Activated CD4-positive, alpha-beta T cell treated with anti-CD3 and anti-CD28 coated beads, Interleukin-2, amount 50 U/mL, for 24 hours (primary cell): ENCODE measurements at places on chromosomes 16 and 17.

DNA sequence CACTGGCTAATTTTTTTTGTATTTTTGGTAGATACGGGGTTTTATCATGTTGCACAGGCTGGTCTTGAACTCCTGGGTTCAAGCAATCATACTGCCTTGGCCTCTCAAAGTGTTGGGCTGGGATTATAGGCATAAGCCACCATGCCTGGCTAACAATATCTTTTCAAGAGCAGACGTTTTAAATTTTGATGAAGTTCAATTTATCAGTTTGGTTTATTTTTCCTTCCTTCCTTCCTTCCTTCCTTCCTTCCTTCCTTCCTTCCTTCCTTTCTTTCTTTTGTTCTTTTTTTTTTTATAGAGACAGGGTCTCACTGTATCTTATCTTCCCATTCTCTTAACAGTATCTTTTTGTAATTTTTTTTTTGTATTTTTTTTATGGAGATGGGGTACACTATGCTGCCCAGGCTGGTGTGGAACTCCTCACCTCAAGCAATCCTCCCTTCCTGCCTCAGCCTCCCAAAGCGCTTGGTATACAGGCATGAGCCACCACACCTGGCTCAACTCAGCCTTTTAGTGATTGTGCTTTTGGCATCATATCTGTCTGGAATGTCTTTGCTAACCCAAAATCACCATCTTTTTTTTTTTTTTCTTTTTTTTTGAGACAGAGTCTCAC is 13.6 kb upstream of the GIP start:
- no peak for DNase-seq

DNA sequence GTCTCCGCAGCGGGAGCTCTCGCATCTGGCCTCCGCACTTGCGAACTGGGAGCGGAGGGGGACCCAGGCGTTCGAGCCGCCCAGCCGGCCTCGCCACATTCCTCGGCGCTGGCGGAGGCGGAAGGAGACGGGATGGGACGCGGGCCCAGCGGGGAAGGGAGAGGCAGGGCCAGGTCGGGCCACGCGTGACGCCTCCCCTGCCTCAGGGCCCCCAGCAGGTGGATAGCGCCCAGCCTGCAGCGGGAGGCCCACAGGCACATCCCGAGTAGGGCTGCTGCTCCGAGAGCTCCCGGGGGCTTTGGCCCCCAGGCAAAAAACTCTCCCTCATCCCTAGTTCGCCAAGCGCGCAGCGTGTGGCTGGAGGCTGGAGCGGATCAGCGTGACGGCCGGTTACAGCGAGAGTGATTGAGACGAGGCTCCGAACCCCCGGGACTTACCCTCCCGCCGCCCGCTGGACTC is 800 bp downstream of the PLEKHH3 start:
- no peak for DNase-seq

GRCh38 chr17:40322358-40323315 is 13.7 kb downstream of the RARA start:
- peak; percentile 60 for DNase-seq

DNA sequence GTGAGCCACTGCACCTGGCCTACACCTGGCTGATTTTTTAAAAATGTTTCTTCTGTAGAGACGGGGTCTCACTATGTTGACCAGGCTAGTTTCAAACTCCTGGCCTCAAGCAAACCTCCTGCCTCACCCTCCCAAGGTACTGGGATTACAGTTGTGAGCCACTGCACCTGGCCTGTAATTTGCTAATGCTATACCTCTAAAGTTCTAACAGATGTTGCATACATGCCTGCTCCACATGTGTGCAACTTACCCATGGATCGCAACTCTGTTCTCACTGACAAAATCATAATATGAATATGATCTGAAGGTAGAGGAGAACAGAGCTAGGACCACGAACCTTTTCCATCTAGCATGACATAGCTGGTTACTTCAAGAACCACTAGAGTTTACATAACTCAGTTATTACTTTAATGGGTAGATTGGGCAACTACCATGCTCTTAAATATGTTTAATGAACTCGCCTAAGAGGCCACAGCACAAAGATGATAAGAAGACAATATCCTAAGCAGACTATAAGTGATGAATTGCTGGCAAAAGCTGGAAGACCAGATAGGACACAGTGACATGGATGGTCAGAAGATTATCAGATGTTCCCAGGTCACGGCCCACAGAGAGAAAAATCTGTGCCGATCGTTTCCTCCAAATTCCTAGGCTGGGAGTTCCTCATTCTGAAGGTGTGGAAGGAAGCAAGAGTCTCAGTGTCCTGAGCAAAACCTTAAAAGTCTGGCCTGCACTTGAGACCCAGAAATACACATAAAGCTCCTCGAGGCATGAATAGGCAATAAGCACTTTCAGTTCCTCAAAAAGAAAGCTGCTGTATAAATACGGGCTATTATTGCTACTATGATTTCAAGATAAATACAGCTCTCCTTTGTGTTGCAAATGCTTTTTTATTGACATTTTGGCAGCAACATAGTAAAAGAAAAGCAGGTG is 53.6 kb upstream of the ICAM2 start:
- DNase-seq = no peak

GRCh38 chr16:66049865-66050264 is 316.6 kb upstream of the CDH5 start:
- no peak for DNase-seq

- no peak for DNase-seq
Measured at GRCh38 chr16:77470851-77471250, 36.0 kb upstream of the ADAMTS18 start.

DNA sequence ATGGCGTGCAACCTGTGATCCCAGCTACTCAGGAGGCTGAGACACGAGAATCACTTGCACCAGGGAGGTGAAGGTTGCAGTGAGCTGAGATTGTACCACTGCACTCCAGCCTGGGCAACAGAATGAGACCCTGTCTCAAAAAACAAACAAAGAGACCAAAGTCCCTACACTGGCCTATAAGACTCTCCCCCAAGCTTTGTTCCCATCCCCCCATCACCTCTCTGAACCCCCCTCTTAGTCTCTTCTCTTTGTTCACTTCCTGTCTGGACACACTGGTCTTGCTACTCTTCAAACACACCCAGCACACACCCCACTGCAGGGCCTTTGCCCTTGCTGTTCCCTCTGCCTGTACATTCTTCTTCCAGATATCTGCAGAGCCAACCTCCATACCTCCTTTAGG is 7.8 kb upstream of the SCNN1B start:
- no peak for DNase-seq

DNA sequence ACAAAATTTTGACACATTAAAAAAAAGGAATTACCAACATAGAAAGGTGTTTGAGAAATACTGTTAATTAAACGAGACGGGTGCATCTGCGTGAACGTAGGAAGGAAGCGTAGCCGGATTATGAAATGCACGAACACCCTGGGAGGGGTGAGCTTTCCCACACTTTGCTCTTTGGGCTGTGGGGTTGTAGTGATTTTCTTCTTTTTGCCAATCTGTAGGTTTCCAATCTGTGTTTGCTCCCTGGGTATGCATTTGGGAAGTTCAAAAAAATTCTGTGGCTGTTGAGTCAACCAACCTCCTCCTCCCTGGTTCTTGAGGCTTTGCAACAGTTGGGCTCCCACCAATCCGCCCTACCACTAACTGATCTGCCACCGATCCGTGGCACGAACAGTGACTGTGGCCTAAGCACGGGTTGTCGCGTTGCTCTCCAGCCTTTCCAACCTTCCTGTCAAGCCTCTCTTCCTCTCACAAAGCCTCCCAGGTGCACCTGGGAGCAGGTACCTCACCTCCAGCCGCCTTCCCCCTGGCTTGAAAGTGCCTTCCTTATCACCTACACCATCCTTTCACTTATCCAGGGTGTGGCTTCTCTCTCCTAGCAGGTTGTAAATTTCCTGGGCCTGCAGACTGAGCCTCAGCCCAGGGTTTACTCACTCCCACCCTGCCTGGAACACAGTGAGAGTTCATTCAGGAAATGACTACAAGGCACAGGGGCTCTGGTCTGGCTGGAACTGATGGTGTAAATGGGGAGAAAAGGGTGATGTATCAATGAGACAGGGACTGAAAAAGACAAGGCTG is 16.6 kb downstream of the RTN4RL1 start:
- no peak for DNase-seq

GRCh38 chr16:854808-855410 is 54.4 kb upstream of the GNG13 start:
- DNase-seq = no peak

- DNase-seq = no peak
Measured at GRCh38 chr17:29933379-29933778, 3.4 kb upstream of the SSH2 start.

GRCh38 chr16:63239065-63239570 is 1202.9 kb upstream of the CDH8 start:
- DNase-seq = no peak

DNA sequence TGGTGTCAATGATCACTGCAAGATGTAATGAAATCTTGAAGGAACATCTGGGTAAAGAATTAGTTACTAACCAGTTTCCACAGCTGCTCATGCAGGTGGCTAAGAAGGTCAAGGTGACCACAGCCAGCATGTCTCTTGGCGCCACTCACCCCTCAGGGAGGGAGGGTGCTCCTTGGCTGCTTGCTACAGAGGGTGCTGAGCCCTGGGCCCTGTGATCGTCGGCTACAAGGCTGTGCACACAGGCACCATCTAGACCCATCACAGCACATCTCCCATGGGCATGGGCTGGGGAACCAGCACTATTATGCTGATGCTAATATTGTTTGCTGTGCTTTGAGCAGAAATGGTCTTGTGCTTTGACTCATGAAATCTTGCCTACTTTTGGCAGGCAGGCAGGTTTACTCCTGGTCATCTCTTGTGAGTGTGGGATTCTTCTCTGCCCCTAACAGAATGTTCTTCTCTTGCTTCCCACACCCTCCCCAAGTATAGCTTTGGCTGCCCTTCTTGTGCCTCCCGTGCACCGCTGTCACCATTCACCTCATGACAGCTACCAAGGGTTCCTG is 36.4 kb downstream of the TXNDC11 start:
- no peak for DNase-seq

- no peak for DNase-seq
Measured at GRCh38 chr16:31696968-31697743, 169.5 kb downstream of the AHSP start.

DNA sequence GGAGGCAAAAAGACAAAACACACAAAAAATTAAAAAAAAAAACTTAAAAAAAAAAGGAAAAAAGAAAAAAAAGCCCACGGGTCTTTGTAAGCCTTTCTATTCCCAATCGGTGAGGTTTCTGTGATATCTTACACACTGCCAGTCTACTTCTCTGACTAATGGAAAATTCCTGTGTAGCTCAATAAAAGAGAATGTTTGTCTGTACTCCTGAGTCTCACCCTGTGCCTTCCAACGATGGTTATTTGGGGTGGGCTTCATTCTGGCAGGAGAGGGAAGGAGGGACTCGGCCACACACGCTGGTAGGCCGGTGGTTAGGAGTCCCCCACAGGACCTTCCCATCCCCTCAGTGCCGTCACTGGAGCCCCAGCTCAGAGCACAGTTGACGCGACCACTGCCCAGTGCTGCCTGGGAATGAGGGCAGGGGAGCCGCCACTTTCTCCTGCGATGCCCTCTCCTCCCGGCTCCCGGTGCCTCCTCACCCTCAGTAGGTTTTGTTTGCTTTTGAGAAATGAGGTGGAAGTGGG is 68.0 kb downstream of the AMFR start:
- no peak for DNase-seq

GRCh38 chr17:81984773-81985410 is 7.5 kb downstream of the ASPSCR1 start:
- no peak for DNase-seq

DNA sequence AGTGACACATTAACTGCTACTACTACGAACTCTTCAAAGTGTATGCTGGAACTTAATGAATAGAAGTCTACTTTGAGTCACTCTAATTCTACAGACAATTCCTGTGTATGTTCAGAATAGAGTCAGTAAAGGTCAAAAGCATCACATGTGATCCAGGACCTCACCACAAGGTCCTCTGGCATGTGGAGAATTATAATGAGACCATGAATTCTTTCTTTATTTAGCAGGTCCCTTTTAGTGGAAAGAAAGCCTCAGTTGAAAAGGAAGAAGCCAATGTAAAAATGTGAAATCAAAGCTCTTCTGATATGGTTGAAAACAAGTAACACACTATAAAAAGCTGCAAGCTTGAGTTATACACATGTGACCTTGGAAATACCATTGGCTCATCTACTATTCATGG is 1612.1 kb upstream of the GOT2 start:
- DNase-seq = no peak

DNA sequence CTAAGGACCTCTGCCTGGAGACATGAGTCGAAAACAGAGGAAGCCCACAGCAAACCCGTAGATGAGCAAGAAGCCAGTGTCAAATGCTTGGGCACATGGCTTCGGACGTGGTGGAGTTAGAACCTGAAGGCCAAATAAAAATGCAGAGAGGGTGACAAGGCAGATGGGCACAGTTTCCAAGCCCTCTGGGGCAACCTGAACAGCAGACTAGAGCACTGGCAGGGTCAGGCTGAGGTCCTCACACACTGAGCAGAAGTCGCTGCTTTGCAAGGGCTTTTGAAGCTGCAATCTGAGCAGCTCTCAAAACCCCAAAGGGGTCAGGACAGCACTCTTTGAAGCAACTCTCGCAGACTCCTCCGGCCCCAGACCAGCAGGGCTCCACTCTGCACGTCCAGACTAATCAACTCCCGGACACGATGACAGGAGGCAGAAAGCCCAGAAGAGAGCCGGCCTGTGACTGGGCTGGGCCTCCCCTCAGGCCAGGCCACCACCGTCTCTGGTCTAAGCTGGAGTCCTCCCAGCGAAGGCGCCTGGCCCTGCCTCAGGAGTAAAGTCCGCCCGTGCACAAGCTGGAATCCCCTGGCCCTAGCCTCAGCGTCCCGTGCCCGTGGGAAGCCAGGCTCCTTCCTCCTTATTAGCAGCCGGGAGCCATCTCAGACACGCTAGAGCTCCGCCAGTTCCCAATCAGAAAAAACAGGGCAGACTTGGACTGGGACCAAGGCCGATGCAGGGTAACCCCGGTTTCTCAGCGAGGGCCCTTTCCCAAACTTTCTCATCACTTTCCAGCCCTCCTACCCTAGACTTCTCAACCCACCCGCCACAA is 924 bp downstream of the SMARCD2 start:
- no peak for DNase-seq

- no peak for DNase-seq
Measured at GRCh38 chr17:71870546-71870862, 250.3 kb upstream of the SOX9 start.

GRCh38 chr17:66577041-66577440 is 257.9 kb upstream of the CACNG5 start:
- DNase-seq = no peak

DNA sequence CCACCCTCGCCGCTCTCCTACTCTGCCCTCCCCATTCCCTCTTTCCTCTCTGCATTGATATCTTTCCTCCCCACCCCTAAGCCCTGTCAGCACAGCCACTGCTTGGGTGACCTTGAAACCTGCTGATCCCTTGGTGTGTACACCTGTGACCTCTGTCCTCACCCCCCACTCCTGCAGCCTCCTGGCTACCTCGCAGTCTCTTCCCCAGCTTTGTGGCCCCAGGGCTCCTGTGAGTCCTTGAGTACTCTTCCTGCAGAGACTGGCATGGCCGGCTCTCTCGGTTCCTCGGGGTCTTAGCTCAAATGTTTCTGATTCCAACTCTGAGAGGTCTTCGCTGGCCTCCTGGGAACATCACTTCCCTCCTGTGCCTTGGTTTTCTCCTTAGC is 31.7 kb downstream of the ADCY7 start:
- DNase-seq = no peak
